Smooth muscle cell of the pulmonary artery (primary cell): ENCODE measurements at places on chromosomes 4 and X. TPM values are rescaled to one million over a fixed set of nuclear protein-coding genes. Genes with fewer than 3 reads are reported as not detected.

Gene PASD1
- total RNA-seq, result not detected in 2 replicates

Gene PPEF2
- 0.03 TPM in 1 of 2 replicates, not detected in the other for total RNA-seq

Gene BST1
- 21.0 and 55.3 TPM in 2 replicates for total RNA-seq

Gene BBS12
- total RNA-seq, result 4.7 and 7.9 TPM in 2 replicates

Gene SYN1
- 0.07 and 0.36 TPM in 2 replicates for total RNA-seq

Gene RAB39B
- 0.72 and 1.9 TPM in 2 replicates for total RNA-seq
